ENCODE measurements at places on chromosomes 3 and 15.

DNA sequence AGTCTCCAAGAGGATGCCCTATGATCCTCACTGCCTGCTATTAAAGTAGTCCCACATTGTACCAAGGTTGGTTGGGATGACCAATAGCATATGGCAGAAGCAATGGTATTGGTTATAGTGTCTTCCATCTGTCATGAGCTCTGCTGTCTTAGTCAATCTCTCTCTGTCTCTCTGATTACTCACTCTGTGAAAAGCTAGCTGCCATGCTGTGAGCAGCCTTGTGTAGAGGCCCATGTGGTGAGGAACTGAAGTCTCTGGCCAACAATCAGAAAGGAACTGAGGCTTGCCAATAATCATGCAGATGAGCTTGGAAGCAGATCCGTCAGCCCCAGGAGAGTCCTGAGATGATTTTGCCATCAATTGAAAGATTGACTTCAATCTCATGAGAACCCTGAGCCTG, 60.3 kb upstream of the CFAP161 start:
- DNase-seq, result no peak

GRCh38 chr15:58369261-58369701, 62.5 kb upstream of the LIPC start:
- DNase-seq, result peak; percentile 63

DNA sequence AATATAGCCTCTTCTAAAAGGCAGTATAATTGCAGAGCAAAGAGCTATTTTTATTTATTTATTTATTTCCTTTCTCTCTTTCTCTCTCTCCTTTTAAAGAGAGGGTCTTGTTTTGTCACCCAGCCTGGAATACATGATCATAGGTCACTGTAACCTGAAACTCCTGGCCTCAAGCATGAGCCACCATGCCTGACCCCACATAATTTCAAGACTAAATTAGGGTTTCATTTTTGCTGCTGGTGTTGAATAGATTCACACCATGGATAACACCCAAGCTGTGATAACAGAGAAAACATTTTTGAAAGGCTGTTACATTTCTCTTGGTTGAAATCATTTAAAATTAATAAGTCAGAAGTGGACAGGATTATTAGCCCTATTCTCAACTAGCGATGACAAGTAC, 131.6 kb downstream of the LEKR1 start:
- no peak for DNase-seq

- no peak for DNase-seq
These were observed 14.2 kb downstream of the BAHD1 start for GRCh38 chr15:40454904-40455391.

GRCh38 chr3:149579838-149580542, 77.8 kb downstream of the WWTR1 start:
- DNase-seq, result no peak

- no peak for DNase-seq
These were observed 147.0 kb downstream of the MEIS2 start for GRCh38 chr15:36953346-36953745.

- DNase-seq, result no peak
These were observed 4.3 kb downstream of the PCBP4 start for GRCh38 chr3:51962854-51963530.

DNA sequence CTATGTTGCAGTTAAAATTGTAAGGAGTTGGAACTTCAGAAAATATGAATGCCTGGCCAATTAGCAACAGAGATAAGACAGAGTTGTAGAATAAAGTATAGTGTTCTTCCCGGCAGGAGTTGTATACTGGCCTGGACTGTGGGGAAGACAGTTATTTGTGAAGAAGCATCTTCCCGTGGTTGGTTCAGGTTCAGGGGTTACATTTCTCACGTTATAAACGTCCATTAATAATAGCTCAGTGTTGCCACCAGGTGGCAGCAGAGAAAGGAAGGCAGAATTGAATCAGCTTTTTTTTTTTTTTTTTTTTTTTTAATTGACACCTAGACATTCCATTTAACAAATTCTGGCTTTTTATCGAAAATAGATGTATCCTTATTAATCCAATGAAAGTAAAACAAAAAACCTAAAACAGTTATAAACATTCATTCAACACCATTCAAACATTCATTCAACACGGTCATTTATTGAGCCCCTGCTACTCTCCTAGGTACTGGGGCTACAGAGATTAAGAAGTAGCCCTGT, 66.4 kb upstream of the NR2E3 start:
- DNase-seq, result no peak

- no peak for DNase-seq
These were observed 273.1 kb upstream of the ALCAM start for GRCh38 chr3:105093371-105094252.

DNA sequence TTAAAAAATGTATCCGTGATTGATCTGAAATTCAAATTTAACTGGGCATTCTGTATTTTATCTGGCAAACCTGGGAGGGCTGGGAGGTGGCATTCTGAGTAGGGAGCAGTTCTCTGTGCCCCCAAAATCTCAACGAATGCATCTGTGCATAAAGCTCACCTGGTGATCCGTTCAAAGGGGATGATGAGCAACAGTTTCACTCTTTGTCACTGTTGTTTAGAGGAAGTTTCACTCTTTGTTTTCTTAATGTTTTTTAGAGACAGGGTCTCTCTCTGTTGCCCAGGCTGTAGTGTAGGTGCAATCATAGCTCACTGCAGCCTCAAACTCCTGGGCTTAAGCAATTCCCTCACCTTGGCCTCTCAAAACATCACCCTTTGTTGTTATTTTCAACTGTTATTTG, 186.7 kb downstream of the SSR3 start:
- DNase-seq, result no peak

- DNase-seq, result no peak
These were observed 42.0 kb downstream of the FRMD4B start for GRCh38 chr3:69343875-69344274.

GRCh38 chr15:78574944-78575343, 9.6 kb downstream of the CHRNA5 start:
- DNase-seq, result no peak

DNA sequence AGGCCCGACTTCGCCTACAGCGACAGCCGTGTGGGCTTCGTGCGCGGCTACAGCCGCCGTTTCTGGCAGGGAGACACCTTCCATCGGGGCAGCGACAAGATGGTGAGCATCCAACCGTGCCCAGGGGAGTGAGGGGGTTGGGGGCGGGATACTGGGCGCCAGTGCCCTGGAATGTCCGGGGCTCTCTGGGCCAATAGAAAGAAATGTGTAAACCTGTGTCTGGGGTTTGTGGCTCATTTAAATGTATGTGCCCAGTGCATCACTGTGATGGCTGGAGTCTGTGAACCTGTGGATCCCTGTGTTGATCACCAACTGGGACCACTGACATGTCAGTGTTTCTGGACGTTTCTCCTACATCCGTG, 423 bp downstream of the CHAC1 start:
- DNase-seq, result no peak

DNA sequence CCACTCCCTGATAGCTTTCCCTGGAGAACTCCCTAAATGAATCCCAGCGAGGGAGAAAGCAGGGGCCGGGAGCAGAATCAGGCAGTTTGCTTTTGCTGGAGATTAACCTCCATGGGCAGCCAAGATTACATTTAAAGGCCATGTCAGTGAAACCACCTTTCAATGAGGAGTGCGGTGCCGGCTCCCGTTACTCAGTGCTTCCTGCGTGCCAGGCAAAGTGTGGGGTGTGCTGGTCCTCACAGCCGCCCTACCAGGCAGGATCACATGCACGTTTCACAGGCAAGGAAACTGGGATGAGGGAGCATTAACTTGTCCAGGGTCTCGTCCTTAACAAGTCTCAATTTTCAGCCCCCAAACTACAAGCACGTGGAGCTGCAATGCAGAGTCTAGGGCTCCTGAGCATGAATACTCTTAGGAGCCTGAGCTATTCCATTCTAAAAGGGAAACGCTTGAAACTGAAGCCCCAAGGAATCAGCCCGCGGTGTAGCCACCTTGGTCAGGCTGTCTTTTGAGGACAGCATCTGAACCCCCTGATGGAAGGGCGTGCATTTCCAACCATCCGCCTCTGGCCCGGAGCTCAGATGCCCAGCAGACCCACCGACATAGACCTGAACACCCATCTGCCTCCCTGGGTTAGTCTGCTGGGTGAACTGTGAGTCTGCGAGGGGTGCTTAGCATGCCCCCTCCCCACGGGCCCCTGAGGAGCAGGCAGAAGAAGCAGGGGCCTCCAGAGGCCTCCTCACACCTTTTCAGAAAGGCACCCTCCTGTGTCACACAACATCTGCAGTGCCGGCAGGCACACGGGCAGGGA, 5.6 kb downstream of the IGDCC3 start:
- DNase-seq, result no peak

GRCh38 chr3:86056962-86057361, 934.0 kb downstream of the VGLL3 start:
- no peak for DNase-seq

- DNase-seq, result no peak
These were observed 60.3 kb upstream of the UBE2Q2 start for GRCh38 chr15:75782926-75783325.

GRCh38 chr15:69661446-69661845, 208.8 kb downstream of the RPLP1 start:
- no peak for DNase-seq

DNA sequence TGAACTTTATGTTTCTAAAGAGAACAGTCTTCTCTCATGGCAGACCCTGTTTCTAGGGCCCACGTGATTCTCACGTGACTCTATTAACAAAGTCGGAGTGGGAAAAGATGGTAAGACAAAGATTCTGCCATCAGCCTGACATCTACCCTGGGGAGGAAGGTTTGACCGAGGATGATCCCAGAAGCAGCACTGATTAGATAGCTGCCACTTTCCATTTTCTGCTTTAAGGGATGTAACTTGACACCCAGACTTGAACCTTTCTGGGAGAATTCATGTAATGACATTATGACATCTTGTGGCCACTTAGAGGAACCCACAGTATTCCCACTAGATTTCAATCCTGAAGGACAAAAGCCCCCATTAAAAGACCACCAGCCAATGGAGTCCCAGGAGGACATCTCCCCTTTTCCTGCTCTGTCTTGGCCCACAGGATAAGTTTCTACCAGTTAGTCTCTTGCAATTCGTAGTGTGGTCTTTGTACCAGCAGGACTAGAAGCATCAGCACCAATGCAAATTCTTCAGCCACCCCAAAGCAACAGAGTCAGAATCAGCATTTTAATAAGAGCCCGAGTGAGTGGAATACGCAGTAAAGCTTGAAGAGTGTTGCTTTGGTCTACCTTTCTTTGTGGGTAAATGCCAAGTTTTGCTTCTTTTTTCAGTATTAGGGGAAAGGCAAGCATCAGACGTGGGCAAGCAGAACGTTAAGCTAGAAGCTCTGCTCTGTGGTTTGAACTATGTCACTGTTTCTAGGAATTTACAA, 480.5 kb upstream of the PROK2 start:
- no peak for DNase-seq

GRCh38 chr15:96066852-96067495, 263.5 kb upstream of the NR2F2 start:
- no peak for DNase-seq

DNA sequence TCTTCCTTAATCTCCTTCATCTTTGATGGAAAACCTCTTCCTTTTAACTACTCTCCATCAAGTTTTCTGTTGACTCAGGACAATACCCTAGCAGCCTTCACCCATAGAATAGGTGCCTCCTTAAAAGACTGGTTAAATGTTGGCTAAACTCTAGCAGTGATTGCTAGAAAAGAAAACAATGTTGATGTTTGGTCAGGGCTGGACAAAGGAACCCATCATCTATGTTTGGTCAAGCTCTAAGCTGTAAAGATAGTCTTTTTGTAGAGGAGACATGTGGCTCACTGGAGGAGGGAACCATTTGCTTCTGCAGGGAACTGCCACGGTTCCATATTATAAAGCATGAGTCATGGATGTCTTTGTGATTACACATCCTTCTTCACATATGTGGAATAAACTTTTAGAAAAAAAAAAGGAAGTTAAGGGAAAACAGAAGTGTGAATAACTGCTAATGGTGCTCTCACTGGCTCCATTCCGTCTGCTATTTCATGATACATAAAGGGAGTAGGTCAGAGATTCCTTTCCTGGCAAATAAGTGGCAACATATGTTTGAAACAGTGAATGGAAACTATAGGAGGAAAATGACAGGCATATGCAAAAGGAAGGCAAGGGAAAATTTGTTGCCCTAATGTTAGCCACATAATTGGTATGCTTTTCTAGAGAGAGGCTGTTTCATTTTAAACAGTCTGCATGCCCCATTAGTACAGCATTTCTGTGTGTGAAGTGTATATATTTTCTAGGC, 78.2 kb downstream of the CMSS1 start:
- no peak for DNase-seq

GRCh38 chr3:15998911-15999310, 175.6 kb upstream of the GALNT15 start:
- DNase-seq, result no peak

GRCh38 chr3:182568876-182569275, 224.4 kb upstream of the ATP11B start:
- DNase-seq, result no peak

- no peak for DNase-seq
These were observed 581 bp downstream of the SH3BP5 start for GRCh38 chr3:15331606-15332404.

GRCh38 chr3:14123308-14124222, 1.1 kb downstream of the CHCHD4 start:
- DNase-seq, result no peak

DNA sequence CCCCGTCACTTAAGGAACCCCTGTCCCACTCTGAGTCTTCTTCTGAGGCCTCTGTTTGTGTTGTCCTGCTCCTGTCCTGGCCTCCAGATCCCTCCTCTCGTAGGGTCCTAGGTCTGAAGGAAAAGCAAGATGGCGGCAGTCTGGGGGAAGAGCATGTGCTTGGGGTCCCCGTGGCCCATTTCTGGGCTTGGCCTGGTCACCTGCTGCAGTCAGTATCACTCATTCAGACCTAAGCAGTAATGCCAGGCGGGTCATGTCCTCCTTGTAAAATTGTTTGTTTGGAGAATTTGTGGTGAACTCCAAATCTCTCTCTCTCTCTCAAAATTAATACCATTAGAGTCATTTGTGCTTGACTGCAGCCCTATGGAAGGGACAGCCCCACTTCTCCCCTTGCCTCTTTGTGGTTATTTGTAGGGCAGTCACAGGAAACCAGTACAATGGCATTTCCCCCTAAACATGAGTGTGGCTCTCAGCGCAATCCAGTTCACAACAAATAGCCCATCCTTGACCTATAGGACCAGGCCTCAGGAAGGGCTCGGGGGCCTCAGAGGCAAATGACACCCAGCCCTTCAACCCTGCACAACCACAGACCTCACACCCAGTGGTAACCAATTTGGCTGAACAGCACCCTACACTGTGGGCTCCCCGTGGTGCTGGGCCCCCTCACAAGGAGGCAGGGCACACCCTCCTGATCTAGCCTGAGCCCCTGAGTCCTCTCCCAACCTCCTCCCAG, 173.5 kb downstream of the OR4M2 start:
- no peak for DNase-seq

DNA sequence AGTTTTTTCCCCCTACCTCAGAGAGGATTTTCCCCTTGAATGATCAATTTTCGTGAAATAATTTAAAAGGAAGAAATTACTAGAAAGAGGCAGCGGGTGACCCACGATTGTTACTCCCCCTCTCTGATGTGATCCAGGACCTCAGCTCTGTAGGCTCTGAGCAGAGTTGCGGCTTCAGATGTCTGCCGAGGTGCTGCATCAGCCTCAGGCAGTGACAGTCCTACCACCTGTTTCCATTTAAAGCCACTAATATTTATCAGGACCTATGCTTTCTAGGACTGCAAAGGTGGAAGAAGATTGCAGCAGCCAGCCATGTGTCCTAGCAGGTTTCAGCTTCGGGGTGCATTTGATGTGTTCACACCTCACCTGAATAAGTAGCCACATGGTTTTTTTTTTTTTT, 294.8 kb upstream of the C2CD4B start:
- no peak for DNase-seq

- no peak for DNase-seq
These were observed 1.6 kb upstream of the BNC1 start for GRCh38 chr15:83285979-83286553.

GRCh38 chr3:73271-73670, 123.3 kb upstream of the CHL1 start:
- no peak for DNase-seq

GRCh38 chr15:29451201-29451781, 181.7 kb upstream of the NSMCE3 start:
- DNase-seq, result no peak
